GM23248 (cell line): ENCODE measurements at places on chromosomes 2 and 18.
A peak's percentile ranks its signal among the peaks of the same experiment; 100 is the strongest.

DNA sequence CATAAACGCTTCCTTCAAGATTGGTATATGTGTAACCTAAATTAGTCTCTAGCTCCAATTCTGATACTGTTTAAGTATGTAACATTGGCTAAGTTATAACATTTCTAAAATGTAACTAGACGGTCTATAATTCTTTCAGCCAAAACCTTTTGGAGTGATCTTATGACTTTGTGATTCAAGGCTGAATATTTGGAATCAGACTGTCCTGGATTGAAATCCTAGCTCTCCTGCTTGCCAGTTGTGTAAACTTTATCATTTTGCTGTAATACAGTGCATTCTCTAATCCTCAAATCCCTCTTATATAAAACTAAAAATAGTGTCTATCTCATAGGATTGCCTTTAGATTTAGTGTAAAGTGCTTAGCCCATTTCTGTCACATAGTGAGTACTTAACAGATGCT lies 337.2 kb upstream of the KCNJ3 start:
- DNase-seq: no peak

DNA sequence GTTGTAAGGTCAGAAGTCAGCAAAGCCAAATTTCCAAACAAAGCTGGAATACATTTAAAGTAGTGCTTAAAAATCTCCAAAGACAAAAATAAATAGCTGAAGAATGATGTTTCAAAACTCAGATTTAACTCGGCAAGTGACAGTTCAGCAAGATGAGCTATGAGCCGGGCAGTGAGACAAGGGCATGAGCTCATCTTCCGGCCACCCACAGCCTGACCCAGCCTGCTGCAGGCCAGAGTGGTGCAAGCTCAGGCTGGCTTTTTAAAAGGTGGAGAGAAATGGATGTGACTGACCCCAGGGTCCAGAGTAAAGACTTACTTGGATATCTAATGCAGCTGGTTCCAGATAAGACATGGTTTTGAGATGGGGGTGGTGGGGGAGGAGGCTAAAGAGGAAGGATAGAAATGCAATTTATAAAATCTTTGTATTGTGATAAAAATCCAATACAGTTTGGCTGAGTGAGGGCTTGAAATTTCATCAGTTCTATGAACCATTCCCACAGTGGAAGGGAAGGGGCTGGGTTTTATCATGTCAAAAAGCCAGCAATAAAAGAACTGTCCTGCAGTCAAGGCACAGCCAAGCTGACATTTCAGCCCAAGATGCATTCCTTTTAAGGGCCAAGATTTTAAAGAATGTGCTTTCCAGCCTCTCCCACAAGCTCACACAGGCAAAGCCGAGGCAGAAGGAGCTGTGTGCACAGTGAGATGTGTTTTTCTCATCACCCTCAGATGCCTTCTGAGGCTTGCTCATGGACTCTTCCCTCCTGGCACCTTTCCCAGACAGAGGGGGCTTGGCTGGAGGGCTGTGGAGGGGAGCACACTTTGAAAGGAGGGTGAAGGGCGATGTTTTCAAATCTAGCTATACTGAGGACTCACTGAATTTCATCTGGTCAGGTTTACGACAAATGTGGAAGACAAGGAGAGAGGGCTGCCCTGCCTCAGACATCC lies 97.9 kb upstream of the KLHL29 start:
- peak; percentile 90 for DNase-seq

GRCh38 chr2:20553580-20553979 lies 97.3 kb downstream of the HS1BP3 start:
- no peak for DNase-seq

DNA sequence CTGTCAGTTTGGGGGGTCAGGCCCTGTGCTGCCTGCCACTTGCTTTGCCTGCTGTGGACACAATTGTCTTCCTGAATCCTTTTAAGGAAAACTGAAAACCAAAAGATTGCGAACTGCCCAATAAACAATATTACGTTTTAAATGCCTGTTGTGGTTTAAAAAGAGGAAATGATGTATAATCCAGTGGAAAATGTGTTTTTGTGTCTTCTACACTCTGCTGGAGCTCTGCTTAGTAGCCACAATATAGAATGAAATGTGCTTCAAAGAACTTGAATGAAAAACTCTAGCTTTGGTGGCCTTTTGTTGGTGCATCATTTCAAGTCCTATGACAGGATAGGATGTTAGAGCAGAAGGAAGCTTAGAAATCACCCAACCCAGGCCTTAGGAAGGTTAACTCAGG lies 23.2 kb upstream of the CABYR start:
- no peak for DNase-seq

GRCh38 chr2:222294996-222295367 lies 3.8 kb downstream of the PAX3 start:
- no peak for DNase-seq
